A549 treated with CORT108297 at 1 μM for 4 hours (cell line): ENCODE measurements at places on chromosomes 1 and 21. TPM values are rescaled to one million over a fixed set of nuclear protein-coding genes. Genes with fewer than 3 reads are reported as not detected.

CATSPERE gene
- 0.02 to 0.22 TPM (median 0.09 TPM) in 5 replicates for total RNA-seq

KDM1A gene
- total RNA-seq, result 77.1 to 89.9 TPM (median 87.4 TPM) in 5 replicates

FMO2 gene
- not detected in 5 replicates for total RNA-seq

JAM2 gene
- 0.03 TPM in 1 of 5 replicates, not detected in the others for total RNA-seq

PTPRF gene
- 80.8 to 120 TPM (median 98.1 TPM) in 5 replicates for total RNA-seq

NDUFV3 gene
- 19.9 to 22.7 TPM (median 20.5 TPM) in 5 replicates for total RNA-seq

SLAMF7 gene
- 1.4 to 2.5 TPM (median 1.9 TPM) in 5 replicates for total RNA-seq

MCOLN3 gene
- total RNA-seq, result 3.4 to 4.2 TPM (median 3.7 TPM) in 5 replicates

WDR3 gene
- 26.2 to 32.7 TPM (median 32.2 TPM) in 5 replicates for total RNA-seq

CHI3L2 gene
- total RNA-seq, result 0.20 to 0.51 TPM (median 0.36 TPM) in 5 replicates

DNAJC28 gene
- total RNA-seq, result 0.10 to 0.63 TPM (median 0.34 TPM) in 5 replicates

CHRM3 gene
- total RNA-seq, result 0.02 to 0.22 TPM (median 0.14 TPM) in 4 of 5 replicates, not detected in the other

ZSWIM5 gene
- total RNA-seq, result 0.38 to 0.57 TPM (median 0.49 TPM) in 5 replicates

SELP gene
- total RNA-seq, result not detected in 5 replicates

REG4 gene
- total RNA-seq, result not detected in 5 replicates

ADAMTS5 gene
- not detected in 5 replicates for total RNA-seq

ADGRL4 gene
- not detected in 5 replicates for total RNA-seq

ANXA9 gene
- 0.63 to 1.1 TPM (median 0.85 TPM) in 5 replicates for total RNA-seq

APCS gene
- not detected in 5 replicates for total RNA-seq

MATN1 gene
- 0.03 to 0.15 TPM (median 0.06 TPM) in 4 of 5 replicates, not detected in the other for total RNA-seq

CA6 gene
- not detected in 5 replicates for total RNA-seq
